ENCODE measurements at places on chromosomes 3 and 15.

- no peak for DNase-seq
Measured at GRCh38 chr3:105853801-105854432, 14.9 kb downstream of the CBLB start.

DNA sequence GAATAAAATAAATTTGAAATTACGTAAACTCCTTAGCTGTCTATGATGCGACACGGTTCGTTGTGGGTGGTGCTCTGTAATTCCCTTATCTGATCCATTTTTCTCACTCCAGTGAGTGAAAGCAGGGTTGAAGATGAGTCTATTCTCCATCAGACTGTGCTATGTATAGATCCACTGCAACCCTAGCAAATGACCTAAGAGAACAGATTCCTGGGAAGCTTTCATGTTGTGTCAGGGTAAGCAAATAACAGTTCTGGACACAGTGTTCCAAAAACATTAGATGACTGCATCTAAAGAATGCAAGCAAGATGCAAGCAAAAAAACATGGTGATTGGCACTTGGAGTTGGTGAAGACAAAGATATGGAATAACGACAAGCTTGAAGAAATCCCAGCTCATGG lies 239.3 kb downstream of the SLC9A9 start:
- DNase-seq, result no peak

DNA sequence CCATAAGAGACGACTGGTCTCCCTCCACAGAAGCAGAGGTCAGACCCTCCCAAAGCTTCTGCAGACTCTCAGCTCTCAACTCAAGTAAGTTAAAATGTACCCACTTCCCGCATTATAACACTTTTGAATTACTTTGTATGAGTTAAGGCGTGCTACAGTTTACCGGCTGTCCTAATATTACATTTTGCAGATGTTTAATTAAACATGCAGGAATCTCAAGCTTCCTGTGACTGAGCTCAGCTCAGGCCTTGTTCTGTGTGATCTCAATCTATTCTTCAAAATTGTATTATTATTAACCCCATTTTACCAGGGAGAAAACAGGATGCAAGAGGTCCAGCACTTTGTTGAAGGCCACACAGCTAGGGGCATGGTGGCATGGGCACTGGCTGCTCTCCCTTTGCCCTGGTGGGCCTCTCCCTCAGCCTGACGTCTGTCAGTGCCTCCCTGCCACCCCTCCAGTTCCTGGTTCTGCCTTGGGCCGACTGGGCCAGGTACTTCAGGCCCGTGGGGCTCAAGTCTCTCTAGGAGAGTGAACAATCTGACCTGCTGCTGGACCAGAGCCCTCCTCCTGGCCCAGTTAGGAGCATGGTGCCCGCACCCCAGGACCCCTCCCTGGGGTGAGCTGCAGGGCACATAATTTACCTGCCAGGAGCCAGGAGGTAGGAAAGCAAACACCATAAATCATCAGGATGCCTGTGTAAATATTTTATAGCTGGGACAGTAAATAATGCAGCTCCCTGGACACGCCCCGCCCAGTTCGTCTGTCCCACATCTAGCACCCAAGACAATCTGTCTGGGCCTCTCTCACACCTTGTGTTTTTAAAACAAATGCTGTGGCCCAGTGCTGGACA lies 14.9 kb upstream of the RFT1 start:
- DNase-seq, result no peak

DNA sequence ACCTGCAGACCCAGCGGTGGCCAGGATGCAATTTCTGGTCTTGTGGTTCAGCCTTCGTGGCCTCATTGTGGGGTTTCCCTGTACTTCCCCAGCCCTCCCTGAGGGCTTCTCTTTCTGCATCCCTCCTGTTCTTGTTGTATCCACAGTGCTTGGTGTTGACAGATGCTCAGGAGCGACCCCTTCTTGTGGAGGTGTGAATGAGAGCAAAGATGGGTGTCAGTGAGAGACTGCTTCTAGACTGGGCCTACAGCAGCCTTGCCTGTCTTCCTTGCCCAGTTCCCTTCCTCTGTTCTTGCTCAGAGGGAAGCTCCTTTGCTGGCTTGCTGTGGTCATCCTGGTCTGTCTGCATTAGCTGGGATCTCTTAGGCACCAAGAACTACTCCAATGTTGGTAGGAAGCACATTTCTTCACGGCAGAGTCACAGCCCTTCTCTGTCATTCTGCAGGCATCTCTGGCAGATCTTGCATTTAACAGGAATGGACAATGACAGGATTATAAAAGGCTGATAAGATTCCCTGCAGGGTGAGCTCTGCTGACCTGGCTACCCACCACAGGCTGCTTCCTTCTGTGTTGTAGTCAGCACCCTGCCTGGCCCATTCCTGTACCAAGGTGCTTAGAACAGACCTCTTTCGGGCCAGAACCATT lies 317.8 kb upstream of the C2CD4B start:
- DNase-seq, result no peak

DNA sequence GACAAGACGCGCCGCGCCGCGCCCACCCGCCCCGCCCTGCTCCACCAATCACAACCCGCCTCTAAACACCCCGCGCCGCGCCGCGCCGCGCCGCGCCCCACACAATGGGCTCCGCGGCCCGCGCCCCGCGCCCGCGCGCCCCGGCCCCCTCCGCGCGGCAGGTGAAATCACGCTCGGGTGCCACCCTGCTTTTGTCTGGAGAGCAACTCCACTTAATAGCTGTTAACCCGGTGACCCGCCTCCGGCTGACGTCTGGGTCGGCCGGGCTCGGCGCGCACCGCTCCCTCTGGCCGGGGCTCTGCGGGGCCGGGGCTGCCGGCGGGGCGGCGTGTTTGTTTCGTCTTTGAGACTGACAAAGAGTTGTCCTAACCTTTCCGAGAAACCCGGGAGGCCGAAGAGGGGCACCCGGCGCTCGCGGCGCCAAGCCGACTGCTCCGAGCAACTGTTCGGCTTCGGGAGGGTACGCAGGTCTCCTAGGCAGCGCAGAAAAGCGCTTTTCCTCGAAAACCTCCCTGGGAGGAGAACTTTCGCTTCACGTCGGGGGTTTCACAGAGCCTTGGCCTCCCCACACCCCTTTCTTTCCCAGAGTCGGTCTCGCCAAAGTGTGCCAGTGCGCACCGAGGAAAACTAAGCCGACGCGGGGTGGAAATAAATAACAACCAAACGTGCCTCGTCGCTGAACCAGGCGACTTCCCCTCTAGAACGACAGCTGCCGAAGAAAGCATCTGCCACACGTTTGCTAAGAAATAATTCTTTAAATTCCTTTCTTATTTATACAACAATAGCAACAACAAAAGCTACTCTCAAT lies 518.4 kb downstream of the FOXP1 start:
- DNase-seq, result peak; percentile 52

DNA sequence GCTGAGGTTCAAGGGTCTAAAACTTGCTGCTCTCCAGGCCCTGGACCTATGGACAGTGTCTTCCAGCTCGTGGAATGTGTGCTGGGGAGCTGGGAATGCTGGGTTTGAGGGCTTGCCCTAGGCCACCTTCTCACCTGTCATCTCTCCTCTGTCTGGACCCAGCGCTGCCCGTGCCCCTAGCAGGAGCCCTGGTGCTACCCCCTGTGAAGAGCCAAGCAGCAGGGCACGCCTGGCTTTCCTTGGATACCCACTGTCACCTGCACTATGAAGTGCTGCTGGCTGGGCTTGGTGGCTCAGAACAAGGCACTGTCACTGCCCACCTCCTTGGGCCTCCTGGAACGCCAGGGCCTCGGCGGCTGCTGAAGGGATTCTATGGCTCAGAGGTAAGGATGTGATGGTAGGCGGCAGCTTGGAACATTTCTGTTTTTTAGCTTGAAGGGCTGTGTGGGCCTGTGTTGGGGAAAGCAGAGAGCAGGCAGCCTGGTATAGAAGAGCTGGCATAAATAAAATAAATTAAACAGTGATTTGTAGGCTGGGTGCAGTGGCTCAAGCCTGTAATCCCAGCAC lies 5.1 kb downstream of the CHRD start:
- no peak for DNase-seq

DNA sequence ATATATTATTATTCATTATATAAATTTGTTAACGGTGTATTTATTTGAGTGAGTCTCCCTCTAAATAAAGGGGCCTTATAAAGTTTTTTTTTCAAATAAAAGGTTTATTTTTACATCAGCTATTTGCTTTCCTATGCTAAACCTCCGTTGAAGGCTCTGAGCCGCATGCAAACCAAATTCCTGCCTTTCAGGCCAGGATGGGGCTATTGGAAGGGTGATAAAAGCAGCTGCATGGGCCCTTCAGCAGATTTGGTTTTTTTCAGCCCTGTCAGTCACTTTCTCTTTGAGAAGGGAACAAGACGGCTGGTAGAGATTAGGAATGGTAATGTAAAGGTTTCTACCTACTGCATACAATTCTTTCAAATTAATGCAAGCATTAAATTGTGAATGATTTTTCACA lies 244.2 kb downstream of the WNT5A start:
- DNase-seq, result no peak

DNA sequence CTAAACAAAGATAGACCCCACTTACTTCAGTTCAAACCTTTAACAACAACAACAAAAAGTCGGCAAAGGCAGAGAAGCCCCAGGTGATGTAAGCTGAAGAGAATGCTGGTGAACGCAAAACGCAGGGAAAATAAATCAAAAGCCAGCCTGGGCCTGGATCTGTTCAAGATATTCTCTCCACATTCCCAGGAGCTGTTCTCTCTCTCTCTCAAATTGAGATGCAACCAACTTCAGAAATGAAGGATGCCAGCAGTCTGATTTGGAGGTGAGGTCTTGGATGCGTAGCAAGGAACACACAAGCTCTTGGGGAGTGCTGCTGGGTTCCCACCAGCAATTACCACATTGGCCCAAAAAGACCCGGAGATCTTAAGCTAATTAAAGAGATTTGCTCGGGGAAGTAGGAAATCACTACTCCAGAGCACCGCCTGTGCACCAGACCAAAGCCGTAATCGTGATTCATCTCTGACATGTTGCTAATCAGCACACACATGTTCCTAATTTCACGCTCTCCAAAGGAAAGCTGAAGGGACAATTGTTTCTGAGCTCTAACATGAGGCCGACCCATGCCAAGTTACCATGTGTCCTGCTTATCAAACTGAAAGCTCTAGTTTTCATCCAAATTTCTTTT lies 37.1 kb downstream of the IL17RD start:
- DNase-seq, result no peak

DNA sequence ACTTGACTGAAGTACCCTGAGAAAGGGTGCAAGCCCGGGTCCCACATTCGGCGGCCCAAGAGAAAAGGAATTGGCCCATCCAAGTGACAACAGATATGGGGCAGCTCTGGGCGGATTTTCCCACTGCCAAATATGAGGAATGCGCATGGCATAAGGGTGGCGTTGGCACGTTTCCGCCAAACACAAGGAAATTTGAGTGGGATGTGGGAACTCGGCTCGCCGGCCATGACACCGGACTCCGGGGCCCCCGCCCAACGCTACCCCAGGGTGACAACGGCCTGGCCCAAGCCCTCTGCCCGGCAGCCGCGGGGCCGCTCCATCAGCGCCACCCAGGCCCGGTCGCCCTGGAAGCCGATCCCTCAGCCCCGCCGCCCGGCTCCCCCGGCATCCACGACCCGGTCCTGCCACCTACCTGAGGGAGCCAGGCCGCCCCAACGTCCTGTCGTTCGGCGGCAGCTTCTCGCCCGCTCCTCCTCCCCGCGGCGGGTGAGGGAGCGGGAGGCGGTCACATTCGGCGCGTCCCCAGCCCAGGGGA lies 449 bp downstream of the RAF1 start:
- peak; percentile 29 for DNase-seq

- no peak for DNase-seq
Measured at GRCh38 chr15:96413657-96414056, 83.2 kb downstream of the NR2F2 start.

GRCh38 chr3:49638445-49638844 lies 35.7 kb upstream of the APEH start:
- peak; percentile 14 for DNase-seq

DNA sequence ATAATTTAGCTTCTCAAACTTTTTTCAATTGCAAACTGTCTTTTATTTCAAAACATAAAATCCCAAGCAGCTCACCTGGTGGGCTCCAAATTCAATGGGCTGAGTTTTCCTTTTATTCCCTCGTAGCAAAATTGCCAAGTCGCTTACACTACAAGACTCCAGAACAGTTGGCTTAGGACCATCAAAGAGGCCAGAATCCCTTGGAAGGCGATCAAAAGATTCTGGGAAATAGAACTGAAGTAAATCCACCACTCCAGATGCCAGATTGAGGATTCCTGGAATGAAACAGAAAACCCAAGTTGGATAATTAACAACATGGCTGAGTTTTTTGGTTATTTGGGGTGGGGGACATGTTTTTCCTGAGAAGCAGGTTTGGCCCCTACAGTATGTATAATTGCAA lies 87.7 kb upstream of the DCLK3 start:
- no peak for DNase-seq

DNA sequence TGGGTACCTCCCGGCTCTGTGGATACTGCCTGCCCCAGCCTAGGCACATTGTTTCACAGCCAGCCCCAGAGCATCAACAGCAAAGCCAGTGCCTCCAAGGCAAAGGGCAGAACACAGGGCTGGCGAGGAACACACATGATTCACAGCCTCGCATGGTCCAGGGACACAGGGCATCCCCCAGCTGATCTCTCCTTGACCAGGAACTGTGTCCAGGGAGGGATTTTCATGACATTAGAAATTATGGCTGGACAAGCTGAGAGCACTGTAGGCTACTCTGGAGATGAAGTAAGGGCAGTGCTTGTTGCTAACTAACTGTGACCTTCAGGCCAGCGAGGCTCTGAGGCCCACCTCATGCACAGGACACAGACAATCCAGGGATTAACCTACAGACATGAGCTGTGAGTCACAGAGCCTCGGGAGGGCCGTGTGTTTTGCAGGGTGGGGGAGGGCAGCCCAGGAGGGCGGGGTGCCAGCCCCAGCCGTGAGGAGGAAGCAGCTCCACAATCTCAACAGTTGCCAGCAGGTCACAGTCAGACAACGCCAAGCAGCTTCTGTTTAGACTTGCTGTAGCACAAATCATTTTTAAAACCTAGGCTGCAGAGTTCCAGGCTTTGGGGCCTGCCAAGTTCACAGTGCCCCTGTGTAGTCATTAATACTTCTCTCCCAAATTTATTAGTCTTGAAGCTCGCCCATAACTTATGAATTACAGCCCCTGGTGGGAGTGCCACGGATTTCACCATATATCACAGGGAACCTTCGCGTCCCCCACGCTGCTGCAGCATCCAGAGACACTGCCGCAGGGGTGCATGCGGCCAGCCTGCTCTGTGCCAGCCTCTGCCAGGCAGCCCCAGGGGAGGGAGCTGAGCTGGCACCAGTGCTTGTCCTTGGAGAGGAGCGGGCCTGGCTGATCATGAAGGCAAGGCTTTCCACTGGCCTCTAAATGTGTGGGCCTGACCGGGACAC lies 114.7 kb downstream of the ETFA start:
- peak; percentile 72 for DNase-seq

DNA sequence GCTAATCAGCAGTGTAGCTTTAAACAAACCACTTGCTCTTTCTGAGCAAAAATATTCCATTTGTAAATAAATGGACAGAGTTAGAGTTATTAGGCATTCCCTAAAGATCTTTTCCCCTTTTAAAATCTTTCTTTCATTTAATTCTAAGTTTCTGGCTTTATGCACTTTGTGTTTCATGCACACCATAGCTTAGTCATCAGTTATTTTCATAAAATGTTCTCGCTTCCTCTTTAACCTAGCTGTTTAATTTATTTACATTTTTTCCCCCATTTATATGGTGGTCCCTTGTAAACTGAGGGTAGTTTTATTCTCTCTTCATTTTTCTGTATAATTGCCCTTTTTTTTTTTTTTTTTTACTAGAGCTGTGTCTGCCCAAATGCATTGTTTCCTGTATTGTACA lies 315.0 kb upstream of the LRRFIP2 start:
- DNase-seq, result no peak
